Astrocyte of the cerebellum (primary cell): ENCODE measurements at places on chromosomes 7 and 10.

DNA sequence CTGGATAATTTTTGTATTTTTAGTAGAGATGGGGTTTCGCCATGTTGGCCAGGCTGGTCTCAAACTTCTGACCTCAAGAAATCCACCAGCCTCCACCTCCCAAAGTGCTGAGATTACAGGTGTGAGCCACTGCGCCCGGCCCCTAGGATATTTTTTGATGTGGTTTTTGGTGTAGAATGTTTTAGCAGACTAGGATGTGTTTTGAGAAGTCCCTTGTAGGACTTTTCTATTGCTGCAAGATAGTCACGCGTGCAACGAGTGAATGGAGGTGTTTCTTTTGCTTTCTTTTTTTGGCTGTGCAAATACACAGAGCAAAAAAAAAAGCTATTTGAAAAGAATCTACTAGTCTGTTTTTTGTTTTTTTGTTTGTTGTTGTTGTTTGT is 29.8 kb upstream of the KLF6 start:
- DNase-seq, result no peak

DNA sequence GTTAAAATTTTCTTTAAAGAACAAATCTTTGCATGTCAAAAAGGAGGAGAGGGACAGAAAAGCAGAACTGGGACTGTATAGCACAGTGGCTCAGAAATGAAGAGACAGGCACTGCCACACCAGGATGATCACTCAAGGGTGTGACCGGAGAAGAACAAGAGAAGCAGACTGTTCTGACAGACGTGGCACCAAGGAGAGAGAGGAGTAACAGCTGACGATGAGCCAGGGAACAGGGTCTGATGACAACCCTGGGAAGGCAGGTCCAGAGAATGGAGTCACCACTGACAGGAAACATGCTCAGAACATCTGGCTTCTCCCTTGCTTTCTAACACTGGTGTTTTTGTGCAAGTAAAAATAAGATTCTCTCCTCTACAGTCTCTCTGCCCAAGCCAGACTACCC is 14.6 kb upstream of the VAX1 start:
- no peak for DNase-seq

- no peak for DNase-seq
These were observed 551.3 kb upstream of the STEAP1 start for GRCh38 chr7:89602984-89603383.

GRCh38 chr7:88140947-88141346 is 78.9 kb downstream of the SRI start:
- no peak for DNase-seq

DNA sequence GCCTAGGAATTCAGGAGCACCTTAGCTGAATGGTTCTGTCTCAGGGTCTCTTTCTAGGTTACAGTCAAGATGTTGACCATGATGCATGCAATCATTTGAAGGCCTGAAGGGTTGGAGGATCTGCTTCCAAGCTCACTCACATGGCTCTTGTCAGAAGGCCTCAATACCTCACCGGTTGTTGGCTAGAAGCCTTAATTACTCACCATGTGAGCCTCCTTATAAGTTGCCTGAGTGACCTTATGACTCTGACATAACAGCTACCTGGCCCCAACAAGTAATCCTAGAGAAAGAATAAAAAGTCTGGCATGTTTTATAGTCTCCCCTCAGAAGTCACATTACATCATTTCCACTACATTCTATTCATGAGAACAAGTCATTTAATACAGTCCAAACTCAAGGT is 3.4 kb upstream of the C1GALT1 start:
- DNase-seq, result no peak

DNA sequence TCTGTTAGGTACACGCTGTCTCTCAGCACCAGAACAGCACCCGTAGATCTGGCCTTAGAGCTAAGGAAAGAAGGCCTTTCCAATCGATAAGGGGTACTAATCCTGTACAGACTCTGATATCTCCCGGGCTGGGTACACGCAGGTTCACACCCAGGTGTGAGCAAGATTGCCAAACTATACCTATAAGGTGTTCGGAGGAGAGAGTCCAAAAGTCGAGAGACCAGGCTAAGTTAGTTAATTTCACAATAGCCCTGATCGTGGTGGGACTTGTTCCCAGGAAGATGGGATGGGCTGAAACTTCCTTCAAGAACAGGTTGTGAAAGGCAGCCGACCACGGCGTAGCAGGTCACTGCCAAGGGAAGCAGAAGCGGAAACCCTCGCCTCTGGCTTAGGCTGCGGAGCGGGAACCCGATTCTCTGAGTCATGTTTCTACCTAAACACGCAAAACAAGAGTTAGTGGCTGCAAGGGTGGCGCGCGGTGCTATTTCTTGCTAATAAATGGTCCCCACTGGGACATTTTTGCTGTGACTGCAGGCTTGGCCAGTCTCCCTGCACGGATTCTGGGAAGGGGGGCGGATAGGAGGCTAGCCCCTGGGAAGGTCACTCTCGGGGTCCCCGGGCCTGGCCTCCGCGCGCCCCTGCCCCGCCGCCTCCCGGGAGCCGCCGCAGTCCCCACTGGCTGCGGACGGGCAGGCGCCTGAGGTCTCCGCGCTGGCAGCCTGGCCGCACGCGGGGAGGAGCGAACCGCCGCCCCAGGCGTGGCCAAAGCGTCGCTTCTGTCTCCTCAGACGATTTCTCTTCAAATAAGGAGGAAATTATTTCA is 75.4 kb upstream of the PDSS1 start:
- no peak for DNase-seq

GRCh38 chr10:3486346-3487065 is 298.5 kb downstream of the KLF6 start:
- DNase-seq, result no peak

DNA sequence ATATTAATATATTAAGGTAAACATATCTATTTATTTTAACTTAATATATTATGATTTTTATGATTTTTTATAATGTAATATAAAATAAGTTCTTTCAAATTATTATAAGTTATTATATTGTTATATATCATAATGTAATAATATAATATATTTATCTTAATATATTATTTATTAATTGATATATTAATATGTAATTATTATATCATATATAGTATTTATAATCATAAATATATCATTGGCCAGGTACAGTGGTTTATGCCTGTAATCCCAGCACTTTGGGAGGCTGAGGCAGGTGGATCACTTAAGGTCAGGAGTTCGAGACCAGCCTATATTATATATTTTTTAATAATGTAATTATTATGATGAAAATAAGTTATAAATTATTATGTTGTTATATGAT is 118.1 kb downstream of the MPP7 start:
- no peak for DNase-seq

GRCh38 chr10:43595739-43596298 is 10.4 kb upstream of the ZNF485 start:
- DNase-seq, result no peak

DNA sequence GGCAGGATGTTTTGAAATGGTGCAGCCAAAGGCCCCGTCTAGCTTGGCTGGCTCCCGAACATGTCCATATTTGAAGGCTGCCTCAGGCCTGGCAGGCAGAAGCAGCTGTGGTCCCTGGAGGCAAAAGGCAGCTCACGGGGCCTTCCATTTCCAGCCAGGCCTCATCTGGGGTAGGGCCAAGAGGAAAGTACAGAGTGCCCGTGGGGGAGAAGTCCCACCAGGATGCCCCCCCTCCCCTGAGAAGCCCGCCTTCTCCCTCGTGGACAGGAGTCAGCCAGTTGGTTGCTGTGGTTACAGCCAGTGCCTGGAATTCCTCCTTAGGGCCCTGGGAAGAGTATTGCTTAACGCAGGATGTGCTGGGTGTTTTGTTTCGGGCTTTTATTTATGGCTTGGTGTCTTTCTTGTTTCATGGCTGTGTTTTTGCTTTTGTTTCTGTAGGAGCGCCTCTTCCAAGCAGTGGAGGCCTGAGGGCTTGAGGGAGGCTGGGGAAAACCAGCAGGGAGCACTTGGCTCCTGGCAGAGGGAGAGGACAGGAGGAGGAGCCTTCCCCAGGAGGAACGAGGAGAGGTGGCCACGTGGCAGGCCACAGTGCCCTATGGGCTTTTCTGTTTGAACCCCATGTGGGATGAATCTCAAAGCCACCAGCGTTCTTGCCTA is 45.4 kb downstream of the CHST3 start:
- DNase-seq, result peak; percentile 87

DNA sequence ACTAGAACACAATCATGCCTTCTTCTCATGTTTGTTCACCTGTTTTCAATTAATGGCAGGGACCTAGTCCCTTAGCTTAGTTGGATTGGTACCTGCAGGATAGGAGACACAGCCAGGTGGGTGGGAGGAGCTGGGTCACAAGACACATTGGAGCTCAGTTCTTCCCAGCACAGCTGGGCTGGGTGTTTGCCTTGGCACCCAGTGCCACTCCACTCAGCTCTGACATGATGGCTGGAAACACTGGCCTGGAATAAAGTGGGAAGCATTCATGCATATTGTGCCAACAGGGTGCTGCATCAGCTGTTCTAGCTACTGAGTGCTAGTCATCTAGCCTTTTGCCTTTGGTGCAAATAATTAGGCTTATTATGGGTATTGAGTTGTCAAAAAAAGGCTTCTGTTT is 226.1 kb downstream of the PTEN start:
- DNase-seq, result no peak

GRCh38 chr10:11869219-11869618 is 46.1 kb downstream of the PROSER2 start:
- DNase-seq, result no peak

DNA sequence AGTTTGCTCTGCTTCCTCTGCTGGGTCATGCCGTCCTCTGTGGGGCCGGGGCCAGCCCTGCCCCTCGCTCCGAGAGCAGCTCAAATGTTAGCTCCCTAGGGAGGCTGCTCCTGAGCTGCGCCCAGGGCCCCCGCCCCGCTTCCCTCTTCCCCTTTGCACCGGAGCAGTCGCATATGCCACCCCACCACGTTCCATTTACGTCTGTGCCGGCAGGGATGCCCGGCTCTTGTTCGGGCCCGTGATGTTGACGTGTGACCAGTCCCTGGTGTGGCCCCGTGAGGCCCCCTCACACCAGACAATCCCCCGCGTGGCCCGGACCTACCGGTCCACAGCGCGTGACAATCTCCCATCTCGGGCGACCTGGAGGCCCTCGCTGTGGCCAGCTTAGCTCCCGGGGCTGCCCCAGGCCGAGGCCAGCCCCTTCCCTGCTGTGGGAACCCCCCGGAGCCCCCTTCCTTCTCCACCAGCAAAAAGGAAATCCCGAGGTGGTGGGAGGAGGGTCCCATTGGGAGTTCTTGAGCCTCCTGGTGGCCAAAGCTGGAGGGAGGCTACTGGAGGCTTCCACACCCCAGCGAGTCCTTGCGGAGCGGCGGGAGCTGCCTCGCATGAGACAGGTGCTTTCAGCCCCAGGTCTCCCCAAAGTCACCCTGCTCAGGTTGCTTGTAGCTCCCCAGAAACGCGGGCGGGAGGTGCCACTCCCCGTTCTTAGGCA is 15.2 kb downstream of the FAM20C start:
- no peak for DNase-seq

GRCh38 chr7:101993311-101993710 is 175.9 kb downstream of the CUX1 start:
- DNase-seq, result no peak

GRCh38 chr10:1293636-1294435 is 237.7 kb downstream of the WDR37 start:
- DNase-seq, result no peak

DNA sequence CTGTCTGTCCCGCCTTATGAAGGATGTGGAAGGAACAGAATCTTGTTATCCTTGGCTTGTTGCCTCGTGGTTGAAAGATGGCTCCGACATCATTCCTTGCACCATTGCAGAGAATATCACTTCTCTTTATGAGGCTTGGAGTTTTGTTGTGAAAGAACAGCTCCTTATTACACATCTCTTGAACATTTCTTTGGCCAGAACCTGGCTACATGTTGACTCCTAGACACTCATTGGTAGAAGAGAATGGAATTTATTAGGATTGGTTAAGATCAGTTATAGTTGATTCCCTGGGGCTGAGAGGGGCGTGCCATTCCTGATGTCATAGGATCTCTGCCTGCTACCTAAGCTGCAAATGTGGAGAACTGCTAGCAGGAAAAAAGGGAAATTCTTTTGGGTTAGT is 180.5 kb upstream of the CTBP2 start:
- no peak for DNase-seq

DNA sequence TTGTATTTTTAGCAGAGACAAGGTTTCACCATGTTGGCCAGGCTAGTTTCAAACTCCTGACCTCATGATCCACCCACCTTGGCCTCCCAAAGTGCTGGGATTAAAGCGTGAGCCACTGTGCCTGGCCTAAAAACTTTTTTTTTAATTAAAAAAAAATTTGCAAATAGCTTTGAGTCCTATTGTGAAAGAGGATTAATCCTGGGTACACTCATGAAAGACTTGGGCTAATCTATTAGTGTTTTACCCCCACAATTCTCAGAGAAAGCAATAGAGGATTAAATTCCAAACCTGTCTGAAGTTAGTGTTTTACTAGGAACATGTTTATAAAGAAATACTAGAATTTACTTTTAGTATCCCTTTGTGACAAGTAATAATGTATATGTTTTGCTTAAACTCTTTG is 76.9 kb upstream of the ITGB1 start:
- no peak for DNase-seq

- DNase-seq, result no peak
These were observed 126.0 kb downstream of the NRCAM start for GRCh38 chr7:108330227-108330626.

- no peak for DNase-seq
These were observed 77.1 kb downstream of the RAB11FIP2 start for GRCh38 chr10:117969592-117969991.

GRCh38 chr7:98329100-98329790 is 47.8 kb downstream of the BRI3 start:
- no peak for DNase-seq

GRCh38 chr7:101170617-101171441 is 5.5 kb upstream of the VGF start:
- no peak for DNase-seq

DNA sequence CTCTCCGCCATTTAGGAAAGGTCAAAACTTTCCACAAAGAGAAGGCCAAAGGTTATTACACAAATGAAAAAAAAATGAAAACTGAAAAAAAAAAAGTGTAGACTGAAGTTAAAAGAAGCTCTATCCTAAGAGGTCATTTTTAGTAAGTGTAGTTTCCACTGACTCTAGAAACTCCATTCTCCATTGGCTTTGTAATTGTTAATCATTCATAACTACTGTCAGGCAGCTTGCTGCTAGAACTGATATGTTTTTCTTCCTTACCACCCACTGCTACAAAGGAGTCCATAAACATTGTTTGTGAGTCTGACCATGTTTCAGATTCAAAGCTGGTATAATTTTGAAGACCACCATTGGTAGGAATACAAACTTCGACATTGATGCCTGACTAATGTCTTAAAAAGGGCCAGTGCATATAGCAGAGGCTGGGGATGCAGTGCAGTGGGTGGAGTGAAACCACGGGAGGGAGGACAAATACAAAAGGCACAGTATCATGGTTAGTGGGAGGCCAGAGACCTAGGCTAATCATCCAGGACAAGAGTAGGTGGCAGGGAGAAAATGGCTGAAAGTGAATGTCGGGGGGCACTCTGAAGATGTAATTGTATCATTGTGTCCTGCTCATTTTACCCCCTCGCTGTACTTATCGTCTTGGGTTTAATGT is 16.9 kb upstream of the DYNC1I1 start:
- DNase-seq, result no peak

DNA sequence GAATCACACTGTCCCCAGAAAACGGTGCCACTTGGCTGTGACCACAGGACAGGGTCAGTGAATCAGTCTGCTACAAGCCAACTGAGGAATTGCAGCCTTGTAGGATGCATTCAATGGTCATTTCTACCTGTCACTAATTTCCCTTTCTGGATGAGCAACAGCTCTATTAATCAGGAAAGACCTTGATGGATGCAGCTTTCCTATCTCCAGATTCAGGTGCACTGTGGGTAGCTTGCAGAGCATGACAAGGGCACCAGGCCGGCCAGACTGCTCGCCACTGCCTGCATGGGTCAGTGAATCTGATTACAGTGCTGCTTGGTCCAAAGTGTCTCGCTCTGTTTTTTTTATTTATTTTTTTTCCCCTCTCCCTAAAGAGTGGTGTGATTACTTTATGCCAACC is 506.8 kb upstream of the AUTS2 start:
- no peak for DNase-seq
